Stimulated activated CD4-positive, alpha-beta T cell treated with anti-CD3 and anti-CD28 coated beads, Interleukin-2, amount 100 ng/mL, for 4 hours (primary cell): ENCODE measurements at places on chromosomes 7 and 10.

DNA sequence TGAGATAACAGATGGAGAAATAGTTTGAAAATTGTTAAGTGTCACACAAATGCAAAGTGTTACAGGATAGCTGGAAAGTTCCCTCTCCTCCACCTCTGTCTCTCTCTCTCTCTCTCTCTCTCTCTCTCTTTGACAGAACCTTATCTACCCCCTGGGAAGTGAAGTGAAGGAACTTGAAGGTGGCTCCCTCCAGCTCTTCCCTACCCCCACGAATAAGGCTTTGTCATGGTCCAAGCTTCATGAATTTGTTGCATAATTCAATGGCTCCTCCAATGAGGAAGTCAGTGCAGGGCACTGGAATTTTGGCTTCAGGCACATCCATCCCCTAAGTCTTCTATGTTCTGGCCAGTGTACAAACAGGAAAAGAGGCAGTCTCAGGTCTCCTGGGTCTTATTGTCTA, 66.4 kb downstream of the CDHR3 start:
- DNase-seq, result no peak

DNA sequence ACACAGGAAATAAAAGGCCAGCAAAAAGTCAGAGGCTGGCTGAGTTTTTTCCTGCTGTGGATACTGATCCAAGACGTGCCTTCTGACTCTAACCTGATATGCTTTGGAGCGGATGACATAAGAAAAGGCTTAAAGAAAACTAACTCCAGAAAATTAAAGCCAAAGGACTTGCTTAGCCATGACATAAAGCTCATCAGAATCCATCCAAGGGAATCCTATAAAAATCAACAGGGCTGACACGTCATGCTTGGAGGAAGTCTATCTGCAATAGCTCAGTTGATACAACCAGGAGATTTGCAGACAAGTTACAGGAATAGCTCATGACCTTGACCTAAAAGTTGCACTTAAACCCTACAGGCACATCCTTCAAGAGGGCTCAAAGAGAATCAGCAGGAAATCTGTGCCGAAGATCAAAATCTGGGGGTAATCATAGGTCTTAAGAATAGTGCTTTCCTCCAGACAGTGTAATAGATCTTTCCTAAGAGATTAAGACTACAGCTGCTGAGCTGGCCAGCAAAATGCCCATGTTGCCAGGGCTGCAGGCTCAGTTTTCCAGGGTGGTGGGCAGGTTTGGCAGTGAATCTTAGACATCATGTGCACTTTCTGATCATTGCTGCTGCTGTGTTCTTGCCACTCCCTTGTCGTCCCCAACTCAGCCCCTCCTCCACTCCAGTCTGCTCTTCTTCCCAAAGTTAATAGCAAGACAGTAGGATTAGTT, 111.5 kb upstream of the SVIL start:
- no peak for DNase-seq

DNA sequence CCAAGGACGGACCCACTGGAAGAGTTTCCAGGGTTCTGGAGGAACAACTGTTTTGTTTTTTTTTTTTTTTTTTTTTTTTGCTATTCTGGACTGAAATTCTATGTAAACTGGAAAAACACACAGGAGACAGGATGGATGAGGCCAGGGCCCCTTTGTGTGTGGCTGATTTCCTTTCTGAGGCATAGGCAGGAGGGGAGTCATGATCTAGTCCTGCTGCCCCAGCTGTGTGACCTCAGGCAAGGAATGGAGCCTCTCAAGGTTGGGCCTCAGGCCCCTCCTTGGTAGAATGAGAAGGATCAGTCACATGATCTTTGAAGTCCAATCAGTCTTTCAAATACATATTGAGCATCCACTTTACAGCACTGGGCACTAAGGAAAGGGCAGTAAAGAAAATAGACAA, 87.6 kb downstream of the SH3PXD2A start:
- DNase-seq, result no peak

GRCh38 chr7:80630608-80631405, 7.6 kb upstream of the CD36 start:
- DNase-seq, result no peak

DNA sequence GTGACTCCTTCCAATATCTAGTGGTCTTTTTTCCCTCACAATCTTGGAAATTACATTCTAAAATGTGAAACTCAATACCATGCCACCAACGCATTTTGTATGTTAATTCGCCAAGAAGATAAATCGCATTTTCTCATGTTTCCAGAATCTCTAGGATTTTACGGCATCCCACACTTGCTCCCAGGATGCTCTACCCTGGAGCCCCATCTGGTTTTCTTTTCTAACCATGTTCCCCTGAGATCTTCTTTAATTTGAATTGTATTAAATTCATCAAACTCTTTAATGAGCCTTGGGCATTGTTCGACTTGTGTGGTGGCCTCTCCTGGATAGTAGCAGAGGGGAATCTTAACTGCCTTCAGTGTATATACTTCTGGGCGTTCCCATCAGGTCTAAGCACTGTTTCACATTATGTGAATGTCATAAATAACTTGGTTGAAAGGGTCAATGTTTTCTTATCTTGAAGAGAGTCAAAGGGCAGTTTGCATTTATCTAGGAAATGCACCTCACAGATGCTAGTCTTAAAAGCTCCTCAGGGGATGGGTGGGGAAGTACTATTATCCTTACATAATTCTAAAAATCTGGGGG, 169.1 kb upstream of the MEOX2 start:
- DNase-seq, result no peak

GRCh38 chr7:45155941-45156340, 1.6 kb upstream of the RAMP3 start:
- DNase-seq, result no peak

DNA sequence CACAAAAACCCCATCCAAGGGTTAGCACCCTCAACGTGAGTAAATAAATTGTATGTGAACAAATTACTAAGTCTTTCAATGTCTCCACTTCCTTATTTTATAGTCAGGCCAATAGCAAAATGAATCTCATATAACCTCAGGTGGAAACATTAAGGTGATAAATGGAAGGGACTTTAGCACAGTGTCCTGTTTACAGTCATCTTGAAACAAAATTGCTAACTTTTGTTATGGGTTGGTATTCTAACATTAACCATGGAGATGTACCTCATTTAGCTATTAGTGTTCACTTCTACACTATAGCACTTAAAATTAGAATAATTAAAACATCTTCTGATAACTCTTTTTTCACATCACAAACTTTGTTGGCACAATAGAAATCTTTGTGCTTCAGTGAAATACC, 255.8 kb upstream of the CNTNAP2 start:
- DNase-seq, result no peak

DNA sequence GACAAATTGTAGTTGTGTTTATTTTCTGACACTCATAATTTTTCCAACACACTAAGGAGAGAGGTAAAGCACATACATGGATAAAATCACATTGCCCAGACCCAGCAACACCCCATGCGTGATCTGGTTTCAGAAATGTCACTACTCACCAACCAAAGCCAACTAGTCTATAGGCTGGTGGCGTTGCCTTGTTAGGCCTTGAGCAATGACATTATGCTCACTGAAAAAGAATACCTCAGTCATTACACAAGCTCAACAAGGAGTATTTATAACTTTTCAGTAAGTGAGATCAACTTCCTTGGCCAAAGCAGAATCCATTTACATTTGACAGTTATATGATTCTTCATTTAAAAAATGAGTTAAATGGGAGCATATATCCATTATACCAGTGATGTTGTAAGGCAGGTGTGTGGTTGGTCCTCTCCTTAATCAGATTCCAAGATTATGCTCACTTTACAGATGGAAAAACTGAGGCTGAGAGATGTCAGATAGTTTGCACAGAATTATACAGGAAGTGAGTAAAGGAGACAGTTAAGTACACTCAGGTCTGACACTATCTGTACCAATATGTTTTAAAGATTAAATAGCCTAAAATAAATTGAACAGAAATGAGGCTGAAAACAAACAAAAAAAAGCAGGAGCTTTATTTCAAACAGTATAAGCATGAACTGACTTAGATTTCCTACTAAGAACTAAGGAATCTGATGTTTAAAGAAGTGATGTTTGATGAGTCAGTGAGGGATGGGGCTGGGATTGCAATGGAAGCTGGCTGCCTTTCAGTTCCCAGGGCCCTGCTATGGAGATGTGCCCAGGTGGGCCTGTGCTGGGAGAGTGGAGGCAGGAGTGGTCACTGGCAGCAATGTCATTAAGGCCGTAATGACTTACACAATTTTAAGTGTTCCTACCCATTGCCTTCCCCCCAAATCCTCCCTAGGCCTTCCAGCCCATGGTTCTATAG, 118.3 kb downstream of the RAPGEF5 start:
- DNase-seq, result no peak

DNA sequence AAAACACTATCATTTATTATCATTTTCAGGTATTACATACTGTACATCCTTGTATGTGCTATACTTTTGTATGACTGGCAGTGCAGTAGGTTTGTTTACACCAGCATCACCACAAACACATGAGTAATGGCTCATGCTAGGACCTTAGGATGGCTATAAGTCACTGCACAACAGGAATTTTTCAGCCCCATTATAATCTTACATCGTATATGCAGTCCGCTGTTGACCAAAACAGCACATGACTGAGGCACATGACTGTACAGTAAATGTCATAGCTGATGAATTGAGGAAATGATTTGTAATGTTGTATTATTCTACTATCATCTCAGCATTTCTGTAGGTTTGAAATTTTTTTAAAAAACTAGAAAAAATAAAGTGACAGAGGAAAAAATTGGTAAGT, 38.6 kb downstream of the BPGM start:
- DNase-seq, result no peak

DNA sequence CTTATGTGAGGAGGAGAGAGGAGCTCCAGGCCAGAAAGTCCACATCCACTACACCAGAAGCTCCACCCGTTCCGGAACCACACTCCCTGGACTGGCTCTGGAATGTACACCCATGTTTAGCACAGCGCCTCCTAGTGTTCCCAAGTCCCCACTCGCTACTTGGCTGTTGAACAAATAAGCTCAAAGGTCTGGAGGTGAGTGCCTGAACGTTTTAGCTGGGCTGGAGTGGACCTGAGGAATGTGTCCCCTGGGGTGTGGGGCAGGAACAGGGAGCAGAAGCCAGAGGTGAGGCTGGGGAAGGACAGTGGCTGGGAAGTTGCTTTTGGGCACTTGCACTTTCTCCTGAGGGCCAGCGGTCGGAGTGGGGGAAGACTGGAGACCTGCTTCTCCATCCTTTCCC, 164.1 kb upstream of the CDCA7L start:
- DNase-seq, result no peak

- DNase-seq, result no peak
Observed at GRCh38 chr7:131546126-131546525, 10.3 kb downstream of the PODXL start.

DNA sequence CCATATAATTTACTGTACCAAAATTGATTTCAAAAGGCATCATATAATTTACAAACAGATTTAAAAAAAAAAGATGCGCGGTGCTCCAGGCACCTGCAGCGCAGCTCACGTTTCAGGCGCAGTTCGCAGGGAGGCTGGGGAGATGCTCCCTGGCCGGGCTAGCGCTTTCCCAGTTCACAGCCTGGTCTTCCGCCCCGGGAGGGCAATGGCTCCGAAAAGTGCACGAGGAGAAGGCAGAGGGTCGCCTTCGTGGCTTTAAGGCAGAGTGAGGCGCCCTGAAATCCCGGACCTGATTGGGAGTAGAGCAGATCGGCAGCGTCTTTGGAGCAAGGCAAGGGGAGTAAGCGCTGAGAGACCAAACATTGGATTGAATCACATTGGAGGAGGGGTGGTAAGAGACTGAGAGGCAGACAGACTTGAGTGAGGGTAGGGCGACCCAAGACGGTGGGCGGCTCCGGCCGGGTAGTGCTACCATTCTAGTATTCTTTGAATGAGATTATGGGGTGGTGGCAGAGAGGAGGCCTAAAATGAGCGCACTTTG, 1.5 kb downstream of the NEUROG3 start:
- DNase-seq, result no peak

DNA sequence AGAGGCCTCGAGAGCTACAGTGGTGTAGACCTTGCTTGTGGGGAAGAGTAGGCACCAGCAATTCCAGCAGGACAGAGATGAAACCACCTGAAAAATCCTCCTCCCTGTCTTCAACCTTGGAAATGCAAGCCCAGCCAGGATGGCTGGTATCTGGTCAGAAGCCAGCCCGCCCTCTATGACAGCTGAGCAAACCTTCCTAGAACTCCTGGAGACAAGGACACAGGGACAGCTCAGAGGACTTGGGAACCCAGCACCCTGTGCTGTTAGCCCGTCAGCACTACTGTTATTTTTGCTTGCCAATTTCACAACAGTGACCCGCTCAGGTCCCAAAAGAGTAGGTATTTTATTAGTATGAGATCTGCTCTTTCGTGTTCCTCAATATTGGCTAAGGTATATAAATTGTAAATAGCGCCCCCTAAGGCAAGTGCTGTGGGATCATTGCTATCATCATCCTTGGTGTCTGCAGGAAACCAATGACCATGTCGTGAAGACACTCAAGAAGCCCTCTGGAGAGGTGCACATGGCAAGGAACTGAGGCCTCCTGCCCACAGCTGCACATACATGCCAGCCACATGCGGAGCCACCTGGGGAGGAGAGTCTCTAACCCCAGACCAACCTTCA, 156.5 kb upstream of the CHST15 start:
- DNase-seq, result no peak

GRCh38 chr10:75858339-75858738, 426.9 kb downstream of the LRMDA start:
- no peak for DNase-seq

GRCh38 chr10:118394301-118395200, 52.4 kb upstream of the FAM204A start:
- DNase-seq, result no peak
